Left lobe of liver (tissue), 2 donors: ENCODE measurements at places on chromosomes 13 and 19. TPM values are rescaled to one million over a fixed set of nuclear protein-coding genes. Genes with fewer than 3 reads are reported as not detected.

KCNRG gene
- total RNA-seq: not detected

IGLON5 gene
- total RNA-seq: 0.86 TPM

ZNF540 gene
- total RNA-seq: 1.7 TPM

MAP4K1 gene
- total RNA-seq: 3.5 TPM

SOX1 gene
- not detected for total RNA-seq

CLEC17A gene
- total RNA-seq: not detected

SLC1A6 gene
- not detected for total RNA-seq

C19orf47 gene
- total RNA-seq: 6.7 TPM

IRS2 gene
- total RNA-seq: 13.1 TPM
